ENCODE measurements at places on chromosomes 7 and 10. TPM values are rescaled to one million over a fixed set of nuclear protein-coding genes. Genes with fewer than 3 reads are reported as not detected.

DNA sequence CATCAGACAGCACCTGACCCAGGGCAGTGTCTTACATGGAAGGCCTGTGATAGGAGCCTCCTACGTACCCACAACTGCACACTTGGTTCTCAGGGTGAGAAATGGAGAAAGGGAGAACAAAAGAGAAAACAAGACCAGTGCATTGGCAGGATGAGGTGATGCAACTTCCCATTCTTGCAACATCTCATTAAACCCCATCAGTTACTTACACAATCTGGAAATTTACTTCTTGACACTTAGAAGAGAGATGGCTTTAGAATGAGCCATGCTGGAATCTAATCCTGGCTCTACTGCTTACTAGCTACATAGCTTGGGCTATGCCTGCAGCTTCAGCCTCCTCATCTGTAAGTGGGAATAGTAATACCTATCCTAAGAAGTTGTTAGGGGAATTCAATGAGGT lies 391.7 kb downstream of the KCNMA1 start:
- no peak for DNase-seq

GRCh38 chr10:27138277-27138676 lies 15.9 kb downstream of the YME1L1 start:
- no peak for DNase-seq

DNA sequence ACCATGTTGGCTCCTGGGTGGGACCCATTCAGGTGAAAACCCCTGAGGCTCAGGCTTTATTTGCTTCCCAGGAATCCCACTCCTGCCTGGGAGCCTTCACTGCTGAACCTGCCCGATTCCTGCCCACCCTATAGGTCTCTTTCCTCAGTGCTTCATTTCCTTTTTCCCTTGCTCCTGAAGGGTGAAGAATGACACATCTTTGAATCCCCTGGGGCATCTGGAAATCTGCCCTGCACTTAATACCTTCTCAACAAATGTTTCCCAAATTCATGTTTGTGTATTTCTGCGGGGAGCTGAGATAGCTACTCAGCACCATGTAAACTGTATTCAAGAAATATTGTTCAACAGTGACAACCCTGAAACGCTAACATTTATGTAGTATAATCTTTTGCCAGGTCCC lies 10.3 kb upstream of the PCBD1 start:
- no peak for DNase-seq

- no peak for DNase-seq
Observed at GRCh38 chr7:25976630-25977029, 175.4 kb upstream of the NFE2L3 start.

Gene MUC12
- total RNA-seq, result 0.54 TPM

Gene CAMK2B
- total RNA-seq, result not detected
